ENCODE measurements at places on chromosomes 1 and 21.

DNA sequence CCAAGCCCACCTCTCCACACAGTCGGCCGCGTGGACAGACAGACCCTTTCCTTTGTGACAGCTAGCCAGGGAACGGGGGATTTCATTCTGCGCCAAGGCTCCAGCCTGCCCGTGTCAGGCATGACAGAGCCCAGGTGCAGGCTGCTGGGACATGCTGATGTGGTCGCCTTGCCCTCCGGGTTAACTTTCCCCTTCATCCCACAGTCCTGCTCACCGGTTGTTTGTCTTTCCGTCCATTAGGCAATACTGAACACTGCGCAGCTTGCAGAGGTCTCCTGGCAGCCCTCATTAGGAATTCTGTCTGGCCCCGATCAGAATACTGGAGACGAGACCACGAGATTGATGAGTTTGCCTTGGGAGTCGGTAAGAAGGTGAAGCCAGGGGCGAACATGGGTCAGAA, 62.8 kb downstream of the SPSB1 start:
- no peak for DNase-seq

DNA sequence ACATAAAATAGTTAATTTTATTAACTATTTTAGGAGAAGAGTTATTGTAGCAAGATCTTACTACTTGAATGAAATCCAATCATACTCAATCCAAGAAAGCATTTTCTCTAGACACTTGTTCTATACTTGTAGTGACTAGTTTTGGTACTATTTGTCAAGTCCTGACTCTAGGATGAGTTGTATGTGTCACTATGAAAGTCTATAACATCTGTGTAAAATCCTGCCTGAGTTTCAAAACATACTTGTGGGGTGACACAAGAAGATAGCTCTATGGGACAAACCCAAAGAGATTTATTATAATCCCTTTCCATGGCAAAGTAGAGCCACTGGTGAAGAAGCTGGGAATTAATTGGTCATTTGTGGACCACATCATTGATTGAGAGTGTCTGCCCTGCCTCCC, 1042.2 kb upstream of the ADGRL4 start:
- DNase-seq: no peak

DNA sequence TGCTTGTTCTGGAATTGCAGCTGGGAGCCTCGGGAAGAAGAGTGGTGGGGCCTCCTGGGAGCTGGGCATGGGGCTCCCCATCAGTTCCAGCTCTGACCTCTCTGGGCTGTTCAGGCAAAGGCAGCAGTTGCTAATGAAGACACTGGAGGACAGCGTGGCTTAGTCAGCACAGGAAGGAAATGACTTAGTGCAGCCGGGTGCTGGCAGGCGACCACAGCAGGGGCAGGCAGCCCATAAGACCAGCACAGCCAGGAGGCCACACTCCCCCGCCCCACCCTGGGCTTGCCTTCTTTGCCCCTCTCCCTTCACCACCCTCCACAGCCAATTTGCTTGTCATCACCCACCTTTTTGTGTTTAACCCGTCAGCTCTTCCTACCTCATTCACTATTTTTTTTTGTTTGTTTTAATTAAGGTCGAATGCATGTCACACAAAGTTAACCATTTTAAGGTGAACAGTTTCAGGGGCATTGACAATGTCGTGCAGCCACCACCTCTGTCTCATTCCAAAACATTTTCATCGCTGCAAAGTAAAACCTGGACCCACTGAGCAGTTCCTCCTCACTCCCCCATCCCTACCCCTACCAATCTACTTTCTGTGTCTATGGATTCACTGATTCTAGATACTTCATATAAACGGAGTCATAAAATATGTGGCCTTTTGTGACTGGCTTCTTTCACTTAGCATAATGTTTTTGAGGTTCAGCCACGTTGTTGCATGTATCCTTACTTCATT, 10.9 kb downstream of the OLIG2 start:
- no peak for DNase-seq

DNA sequence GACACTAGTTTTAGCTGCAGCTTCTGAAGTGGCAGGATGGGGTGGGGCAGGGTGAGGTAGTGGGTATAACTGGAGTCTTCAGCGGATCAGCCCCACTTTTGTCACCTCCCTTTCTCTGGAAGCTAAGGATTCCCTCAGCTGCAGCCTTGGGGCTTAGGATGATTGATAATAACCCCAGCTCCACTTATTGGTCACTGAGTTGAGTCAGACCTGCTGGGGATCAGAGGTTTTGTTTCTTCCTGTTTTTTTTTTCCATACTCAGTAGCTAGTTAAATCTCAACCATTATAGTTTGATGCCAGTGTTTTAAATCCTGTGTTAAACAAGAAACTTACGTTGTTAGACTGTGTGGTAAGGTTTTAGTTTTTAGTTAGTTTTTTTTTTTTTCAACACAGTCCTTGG, 57.2 kb downstream of the LAMC1 start:
- DNase-seq: no peak

GRCh38 chr21:24823247-24823646, 784.0 kb downstream of the MRPL39 start:
- no peak for DNase-seq
